PC-9 (cell line): ENCODE measurements at places on chromosomes 2 and 18. TPM values are rescaled to one million over a fixed set of nuclear protein-coding genes. Genes with fewer than 3 reads are reported as not detected.

The TCF23 gene
- not detected in 2 replicates for total RNA-seq

The NOSTRIN gene
- total RNA-seq = 0.48 and 0.68 TPM in 2 replicates

The SERPINB2 gene
- 0.73 TPM in 1 of 2 replicates, not detected in the other for total RNA-seq

The ATRAID gene
- 92.8 and 126 TPM in 2 replicates for total RNA-seq

The FN1 gene
- total RNA-seq = 39.4 and 42.5 TPM in 2 replicates

The IL18R1 gene
- total RNA-seq = 1.9 and 3.4 TPM in 2 replicates

The GDF7 gene
- 0.04 TPM in 1 of 2 replicates, not detected in the other for total RNA-seq

The EML4 gene
- total RNA-seq = 52.0 and 64.1 TPM in 2 replicates

The R3HDM1 gene
- total RNA-seq = 24.1 and 36.7 TPM in 2 replicates

The EVA1A gene
- total RNA-seq = 10.8 and 18.2 TPM in 2 replicates

The DSEL gene
- 2.1 and 2.5 TPM in 2 replicates for total RNA-seq

The MYO7B gene
- not detected in 2 replicates for total RNA-seq

The HOXD12 gene
- total RNA-seq = not detected in 2 replicates

The BCL11A gene
- not detected in 2 replicates for total RNA-seq

The AGFG1 gene
- total RNA-seq = 82.8 and 119 TPM in 2 replicates

The RGPD3 gene
- total RNA-seq = 0.09 TPM in 1 of 2 replicates, not detected in the other

The MOCOS gene
- 22.7 and 30.4 TPM in 2 replicates for total RNA-seq

The ACYP2 gene
- 23.9 and 25.9 TPM in 2 replicates for total RNA-seq

The IL1F10 gene
- not detected in 2 replicates for total RNA-seq

The HRH4 gene
- total RNA-seq = 0.18 TPM in 1 of 2 replicates, not detected in the other

The ICOS gene
- total RNA-seq = not detected in 2 replicates

The ZNF804A gene
- not detected in 2 replicates for total RNA-seq

The ALPP gene
- total RNA-seq = 47.5 and 57.8 TPM in 2 replicates

The POMC gene
- not detected in 2 replicates for total RNA-seq

The TMEM37 gene
- 1.2 TPM in 2 replicates for total RNA-seq

The CDH19 gene
- not detected in 2 replicates for total RNA-seq

The PID1 gene
- not detected in 2 replicates for total RNA-seq

The CD8B2 gene
- not detected in 2 replicates for total RNA-seq

The ASXL3 gene
- not detected in 2 replicates for total RNA-seq

The IL36B gene
- not detected in 2 replicates for total RNA-seq

The STAT1 gene
- total RNA-seq = 28.0 and 32.5 TPM in 2 replicates

The LINC00305 gene
- not detected in 2 replicates for total RNA-seq

The C1QL2 gene
- not detected in 2 replicates for total RNA-seq

The RUFY4 gene
- total RNA-seq = not detected in 2 replicates

The EFEMP1 gene
- total RNA-seq = 61.3 and 86.3 TPM in 2 replicates

The DSC2 gene
- total RNA-seq = 13.9 and 16.5 TPM in 2 replicates

The TRIP12 gene
- 139 and 226 TPM in 2 replicates for total RNA-seq

The CCDC74B gene
- total RNA-seq = 1.9 and 2.4 TPM in 2 replicates

The CD28 gene
- total RNA-seq = not detected in 2 replicates

The CRYGC gene
- total RNA-seq = not detected in 2 replicates

The CYS1 gene
- total RNA-seq = 0.43 and 0.61 TPM in 2 replicates

The USP34 gene
- 85.4 and 120 TPM in 2 replicates for total RNA-seq

The CCDC148 gene
- 1.8 and 2.3 TPM in 2 replicates for total RNA-seq

The FHL2 gene
- total RNA-seq = 109 and 117 TPM in 2 replicates

The C2orf92 gene
- 11.2 and 14.0 TPM in 2 replicates for total RNA-seq

The GKN2 gene
- not detected in 2 replicates for total RNA-seq

The EFHD1 gene
- total RNA-seq = 10.6 and 15.0 TPM in 2 replicates

The ANKRD62 gene
- 0.20 TPM in 1 of 2 replicates, not detected in the other for total RNA-seq

The ACVR1C gene
- total RNA-seq = 0.04 and 0.30 TPM in 2 replicates

The ACMSD gene
- total RNA-seq = not detected in 2 replicates

The CNDP1 gene
- total RNA-seq = not detected in 2 replicates

The SP9 gene
- total RNA-seq = not detected in 2 replicates

The PRKCE gene
- total RNA-seq = 21.7 and 24.0 TPM in 2 replicates

The IL1RN gene
- 5.0 and 8.4 TPM in 2 replicates for total RNA-seq
